ENCODE measurements at places on chromosomes 3 and 15. TPM values are rescaled to one million over a fixed set of nuclear protein-coding genes. Genes with fewer than 3 reads are reported as not detected.

DNA sequence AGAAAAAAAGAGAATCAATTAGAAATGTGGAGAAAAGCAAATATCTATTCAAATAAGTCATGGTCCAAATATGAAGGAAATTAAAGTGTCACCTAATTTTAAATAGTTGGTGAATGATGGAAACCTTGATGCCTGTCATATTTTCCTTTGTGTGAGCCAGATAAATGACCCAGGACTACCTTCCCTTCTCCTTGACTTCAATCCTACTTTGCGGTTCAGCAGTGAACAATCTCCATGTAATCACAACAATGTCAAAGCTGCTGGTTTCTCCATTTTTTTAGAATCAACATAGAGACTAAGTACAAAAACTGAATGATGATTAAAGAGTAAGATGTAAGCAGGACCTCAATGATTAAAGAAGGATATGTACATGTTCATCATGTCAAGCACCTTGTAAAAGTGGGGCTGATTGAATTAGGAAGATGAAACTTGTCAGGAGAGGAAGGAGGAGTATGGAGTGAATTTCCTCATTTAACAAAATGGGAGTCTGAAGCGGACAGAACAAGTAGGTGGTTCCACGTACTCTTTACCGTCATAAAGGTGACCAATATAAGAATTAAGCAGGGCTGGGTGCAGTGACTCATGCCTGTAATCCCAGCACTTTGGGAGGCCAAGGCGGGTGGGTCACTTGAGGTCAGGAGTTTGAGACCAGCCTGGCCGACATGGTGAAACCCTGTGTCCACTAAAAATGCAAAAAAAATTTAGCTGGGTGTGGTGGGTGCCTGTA, 43.1 kb downstream of the TRPM1 start:
- no peak for DNase-seq

DNA sequence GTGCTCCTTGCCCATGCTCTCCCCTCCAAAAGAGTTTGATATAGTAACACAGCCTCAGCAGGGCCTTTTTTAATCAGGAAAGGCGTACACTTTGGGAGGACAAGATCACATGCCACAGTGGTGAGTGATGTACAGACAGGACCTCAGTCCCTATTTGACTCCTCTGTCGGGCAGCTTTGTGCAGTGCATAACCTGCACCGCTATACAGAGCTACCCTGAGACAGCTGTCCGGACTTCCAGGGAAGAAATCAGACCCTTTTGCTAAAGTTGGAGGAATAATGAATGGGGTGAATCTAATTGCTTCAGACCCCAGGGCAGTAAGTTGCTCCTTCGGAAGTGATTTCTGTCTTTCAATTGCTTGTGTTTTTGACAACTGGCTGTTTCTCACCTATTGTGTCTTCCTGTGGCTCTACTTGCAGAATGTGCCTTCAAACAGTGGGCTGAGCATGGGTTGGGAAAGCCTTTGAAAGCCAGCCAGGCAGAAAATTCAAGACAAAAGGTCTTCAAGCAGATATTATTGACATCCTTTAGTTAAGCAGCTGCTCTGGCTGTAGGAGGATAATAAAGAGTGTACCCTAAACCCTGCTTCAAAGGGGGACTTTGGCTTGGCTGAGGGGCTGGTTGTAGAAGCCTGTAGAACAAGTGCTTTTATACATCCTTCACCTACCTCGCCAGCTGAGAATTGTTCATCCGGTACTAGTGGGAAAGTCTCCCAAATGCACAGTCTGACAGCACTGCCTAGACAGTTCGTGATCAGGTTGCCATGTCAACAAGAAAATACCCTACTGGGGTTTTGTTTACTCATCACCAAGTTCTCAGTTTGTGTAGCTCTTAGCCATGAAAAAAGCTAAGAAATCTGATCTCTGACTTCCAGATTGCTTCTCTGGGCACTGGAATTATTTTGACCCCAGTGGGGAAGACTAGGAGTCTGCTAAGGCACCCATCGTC, 35.1 kb downstream of the SNTN start:
- no peak for DNase-seq

- DNase-seq = peak; percentile 53
Observed at GRCh38 chr3:14117468-14118399, 6.9 kb downstream of the CHCHD4 start.

DNA sequence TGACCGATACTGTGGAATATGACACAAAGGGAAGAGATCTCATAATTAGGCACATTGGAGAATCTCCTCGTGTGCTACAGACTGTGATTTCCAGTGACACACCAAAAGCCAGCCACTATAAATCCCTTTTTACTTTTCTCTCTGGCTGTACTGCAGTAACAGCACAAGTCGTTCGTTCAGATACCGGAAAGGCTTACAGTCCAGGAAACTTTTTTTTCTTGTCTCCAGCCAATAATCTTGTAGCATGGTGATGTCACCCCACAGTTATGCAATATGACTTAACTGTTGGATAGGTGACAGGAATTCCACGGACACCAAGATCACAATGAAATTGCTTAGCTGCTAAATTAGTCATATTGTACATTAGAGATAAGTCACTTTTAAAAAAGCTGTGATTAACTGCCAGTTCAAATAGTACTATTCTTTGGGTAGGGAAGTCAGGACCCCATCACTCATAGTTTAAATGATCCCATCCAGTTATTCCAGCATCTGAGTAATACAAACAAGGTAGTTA, 36.3 kb upstream of the TSC22D2 start:
- peak; percentile 40 for DNase-seq

DNA sequence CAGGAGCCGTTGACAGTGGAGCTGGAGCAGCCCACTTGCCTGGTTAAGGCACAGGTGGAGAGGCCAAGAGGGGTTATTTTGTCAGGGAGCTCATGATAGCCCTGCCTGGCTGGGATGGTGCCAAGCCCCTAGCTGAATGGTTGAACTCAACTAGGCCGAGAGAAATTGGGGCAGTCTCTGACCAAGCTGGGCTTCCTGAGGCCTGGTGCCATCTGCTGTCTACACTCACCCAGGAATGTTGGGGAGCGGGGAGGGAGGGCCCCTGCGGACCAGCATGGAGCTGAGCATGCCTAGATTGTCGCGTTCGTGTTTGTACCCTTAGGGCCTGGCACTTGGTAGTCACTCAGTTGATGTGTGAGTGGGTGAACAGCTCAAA, 1.2 kb downstream of the BRPF1 start:
- no peak for DNase-seq

- no peak for DNase-seq
Observed at GRCh38 chr3:150989208-150989607, 16.7 kb upstream of the CLRN1 start.

DNA sequence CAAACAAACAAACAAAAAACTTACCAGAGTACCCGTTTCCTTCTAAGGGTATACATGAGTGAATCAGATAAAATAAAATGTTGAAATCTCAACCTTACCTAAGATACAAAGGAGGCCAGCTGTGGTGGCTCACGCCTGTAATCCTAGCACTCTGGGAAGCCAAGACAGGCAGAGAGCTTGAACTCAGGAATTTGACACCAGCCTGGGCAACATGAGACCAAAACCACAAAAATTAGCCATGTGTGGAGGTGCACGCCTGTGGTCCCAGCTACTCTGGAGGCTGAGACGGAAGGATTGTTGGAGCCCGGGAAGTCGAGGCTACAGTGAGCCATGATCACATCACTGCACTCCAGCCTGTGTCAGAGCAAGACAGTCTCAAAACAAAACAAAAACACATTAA, 11.0 kb upstream of the FAM219B start:
- DNase-seq = no peak

- DNase-seq = peak; percentile 88
Observed at GRCh38 chr3:185983495-185984141, 45.8 kb upstream of the TRA2B start.

DNA sequence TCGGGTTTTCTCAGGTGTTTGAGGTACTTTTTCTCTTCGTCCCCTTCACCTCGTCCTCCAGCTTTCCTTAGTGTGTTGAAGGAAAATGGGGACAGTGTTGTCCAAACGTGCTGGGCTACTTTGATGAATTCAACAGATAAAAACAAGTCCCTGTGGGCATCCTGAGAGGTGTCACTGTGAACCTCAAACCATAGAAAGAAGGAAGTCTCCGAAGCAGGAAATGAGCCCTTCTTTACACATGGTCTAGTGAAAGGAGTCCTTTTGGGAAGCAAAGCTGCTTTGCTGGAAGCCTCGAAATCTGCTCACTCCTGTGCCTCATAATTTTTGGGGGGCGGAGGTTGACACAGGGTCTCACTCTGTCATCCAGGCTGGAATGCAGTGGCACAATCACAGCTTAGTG, 10.6 kb downstream of the IL17RB start:
- DNase-seq = no peak

DNA sequence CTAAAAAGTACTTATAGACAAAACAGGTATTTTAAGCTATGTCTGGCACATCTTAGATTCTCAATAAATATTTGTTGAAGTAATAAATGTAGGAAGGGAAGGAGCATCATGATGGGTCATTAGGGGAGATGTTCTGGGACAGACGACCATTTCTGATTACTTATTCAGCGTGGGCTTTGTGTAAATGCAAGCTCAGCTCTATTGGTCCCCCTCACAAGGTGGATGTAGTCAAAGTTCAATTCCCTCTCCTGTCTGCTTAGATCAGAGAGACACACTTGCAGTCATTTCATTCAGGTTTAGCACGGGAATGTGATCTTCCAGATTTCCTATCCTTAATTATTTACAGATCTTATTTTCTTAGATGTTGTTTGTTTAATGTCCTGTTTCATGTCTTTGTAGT, 7.5 kb downstream of the GAP43 start:
- DNase-seq = no peak

GRCh38 chr3:127792541-127793292, 29.6 kb downstream of the MGLL start:
- no peak for DNase-seq

DNA sequence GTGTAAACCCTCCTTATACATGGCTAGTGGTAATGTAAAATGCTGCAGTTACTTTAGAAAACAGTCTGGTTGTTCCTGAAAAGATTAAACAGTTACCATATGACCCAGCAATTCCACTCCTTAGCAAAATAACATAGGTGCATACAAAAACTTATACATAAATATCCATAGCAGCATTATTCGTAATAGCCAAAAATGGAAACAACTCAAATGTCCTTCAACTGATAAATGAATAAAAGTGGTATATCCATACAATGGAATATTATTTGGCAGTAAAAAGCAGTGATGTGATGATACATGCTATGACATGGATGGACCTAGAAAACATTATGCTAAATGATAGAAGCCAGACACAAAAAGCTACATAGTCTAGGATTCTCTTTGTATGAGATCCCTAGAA, 31.6 kb upstream of the SIN3A start:
- no peak for DNase-seq

- DNase-seq = no peak
Observed at GRCh38 chr3:51943451-51944391, 1.6 kb downstream of the PARP3 start.

DNA sequence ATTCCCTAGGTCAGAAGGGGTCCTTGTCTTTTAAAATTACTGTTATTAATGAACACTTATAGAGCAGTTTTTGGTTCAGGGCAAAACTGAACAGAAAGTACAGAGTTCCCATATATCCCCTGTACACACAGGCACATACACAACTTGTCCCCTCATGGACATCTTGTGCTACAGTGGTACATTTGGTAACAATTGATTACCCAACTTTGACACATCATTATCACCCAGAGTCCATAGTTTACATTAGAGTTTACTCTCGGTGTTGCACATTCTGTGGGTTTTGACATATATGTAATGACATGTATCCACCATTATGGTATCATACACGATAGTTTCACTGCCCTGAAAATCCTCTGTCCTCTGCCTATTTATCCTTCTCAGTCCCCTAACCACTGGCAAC, 984 bp upstream of the EDC3 start:
- peak; percentile 48 for DNase-seq

GRCh38 chr3:122714273-122714672, 33.6 kb downstream of the PARP14 start:
- DNase-seq = no peak

- no peak for DNase-seq
Observed at GRCh38 chr3:41239587-41239986, 40.3 kb downstream of the CTNNB1 start.

DNA sequence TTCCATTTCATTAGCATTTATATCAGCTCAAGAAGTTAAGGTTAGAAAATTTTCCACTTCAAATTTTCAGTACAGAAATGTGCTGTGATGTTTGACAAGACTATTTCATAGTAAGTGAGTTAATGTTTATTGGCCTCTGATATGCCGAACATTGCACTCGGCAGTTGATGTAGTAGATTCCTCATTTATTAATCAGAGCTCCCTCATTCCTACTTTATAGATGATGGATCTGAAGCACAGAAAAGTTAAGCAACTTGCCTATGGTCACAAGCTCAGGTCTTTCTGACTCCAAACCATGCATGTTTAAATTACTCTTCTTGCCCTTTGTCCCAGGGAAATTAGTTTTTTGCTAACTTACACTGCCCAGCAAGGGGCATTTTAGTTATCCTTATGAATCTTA, 92.0 kb downstream of the ATG7 start:
- DNase-seq = no peak

GRCh38 chr3:109081746-109082510, 36.0 kb downstream of the MORC1 start:
- peak; percentile 76 for DNase-seq

- no peak for DNase-seq
Observed at GRCh38 chr15:45203182-45203581, 15.4 kb upstream of the SHF start.

DNA sequence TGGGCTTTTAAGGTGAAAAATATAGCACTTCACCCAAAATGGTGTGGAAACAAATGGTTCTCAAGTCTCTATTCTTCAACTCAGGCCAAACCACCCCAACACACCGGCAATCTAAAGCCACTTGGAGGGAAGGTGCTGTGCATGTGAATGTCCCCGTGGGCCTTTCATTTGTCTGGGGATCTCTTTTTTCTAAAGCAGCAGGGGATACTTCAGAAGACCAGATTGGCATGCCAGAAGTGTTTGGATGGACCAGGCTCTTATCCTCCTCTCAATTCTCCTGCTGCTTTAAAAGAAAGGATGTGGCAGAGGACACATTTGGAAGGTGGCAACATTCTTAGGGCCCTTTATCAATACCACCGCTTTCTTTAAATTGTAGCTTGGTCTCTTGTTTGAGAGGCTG, 193.1 kb downstream of the MEIS2 start:
- no peak for DNase-seq

GRCh38 chr15:32953533-32953910, 235.7 kb downstream of the GREM1 start:
- no peak for DNase-seq

GRCh38 chr3:120561251-120562045, 34.7 kb upstream of the NDUFB4 start:
- DNase-seq = peak; percentile 91

GRCh38 chr3:19539518-19540392, 391.4 kb downstream of the KCNH8 start:
- DNase-seq = no peak

- peak; percentile 13 for DNase-seq
Observed at GRCh38 chr3:137866001-137866400, 101.9 kb downstream of the SOX14 start.

GRCh38 chr3:143140550-143140949, 21.0 kb downstream of the CHST2 start:
- no peak for DNase-seq

GRCh38 chr15:63156755-63157117, 541 bp downstream of the RPS27L start:
- DNase-seq = peak; percentile 75

GRCh38 chr3:43782541-43782940, 91.8 kb downstream of the ABHD5 start:
- no peak for DNase-seq

- no peak for DNase-seq
Observed at GRCh38 chr15:45169608-45170480, 17.9 kb downstream of the SHF start.

Gene GOLGA6L24
- total RNA-seq = not detected

Gene ISLR2
- total RNA-seq = not detected

Gene PYGO1
- total RNA-seq = not detected

Gene PARP3
- total RNA-seq = 17.5 TPM

Gene CHAC1
- total RNA-seq = 8.4 TPM

Gene GABRB3
- total RNA-seq = not detected

Gene GATA2
- not detected for total RNA-seq

Gene CPLX3
- total RNA-seq = 0.09 TPM

Gene SUCNR1
- not detected for total RNA-seq
